ENCODE measurements at places on chromosomes 2 and 18.

DNA sequence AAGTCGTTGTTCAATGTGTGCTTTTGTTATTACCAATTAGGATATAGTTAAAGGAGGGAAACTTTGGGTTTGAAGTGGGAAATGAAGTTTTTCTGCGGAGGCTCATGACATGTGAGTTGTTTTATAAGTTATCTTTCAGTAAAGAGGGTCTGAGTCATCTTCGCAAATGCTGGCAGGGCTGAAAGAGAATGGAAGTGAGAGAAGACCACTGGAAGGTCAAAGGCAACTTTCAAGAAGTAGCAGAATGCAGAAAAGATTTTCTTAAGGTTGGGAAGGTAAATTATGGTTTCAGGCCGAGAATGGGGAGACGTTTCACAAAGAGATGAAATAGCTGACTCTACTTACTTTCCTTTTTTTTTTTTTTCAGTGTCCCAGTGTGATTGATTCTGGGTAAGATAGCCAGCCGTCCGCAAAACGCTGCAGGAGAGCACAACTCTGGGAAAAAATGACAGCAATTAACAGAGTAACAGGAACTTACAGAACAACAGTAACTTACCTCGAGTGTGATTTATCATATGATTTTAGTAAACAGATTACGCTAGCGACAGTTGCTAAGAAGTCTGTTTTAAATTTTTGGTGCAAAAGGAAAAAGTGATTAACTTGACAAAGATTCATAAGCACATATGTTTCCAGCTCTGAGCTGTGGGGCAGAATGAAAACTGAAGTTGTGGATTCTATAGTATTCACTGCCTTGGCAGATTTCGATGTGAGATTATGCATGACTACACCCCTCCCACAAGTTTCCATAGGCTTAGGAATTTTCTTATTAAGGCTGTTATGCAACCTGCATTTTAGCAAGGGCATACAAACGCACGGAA is 46.8 kb upstream of the ACTR3 start:
- peak; percentile 7 for DNase-seq

GRCh38 chr18:61635901-61636528 is 256.8 kb downstream of the RNF152 start:
- peak; percentile 13 for DNase-seq

DNA sequence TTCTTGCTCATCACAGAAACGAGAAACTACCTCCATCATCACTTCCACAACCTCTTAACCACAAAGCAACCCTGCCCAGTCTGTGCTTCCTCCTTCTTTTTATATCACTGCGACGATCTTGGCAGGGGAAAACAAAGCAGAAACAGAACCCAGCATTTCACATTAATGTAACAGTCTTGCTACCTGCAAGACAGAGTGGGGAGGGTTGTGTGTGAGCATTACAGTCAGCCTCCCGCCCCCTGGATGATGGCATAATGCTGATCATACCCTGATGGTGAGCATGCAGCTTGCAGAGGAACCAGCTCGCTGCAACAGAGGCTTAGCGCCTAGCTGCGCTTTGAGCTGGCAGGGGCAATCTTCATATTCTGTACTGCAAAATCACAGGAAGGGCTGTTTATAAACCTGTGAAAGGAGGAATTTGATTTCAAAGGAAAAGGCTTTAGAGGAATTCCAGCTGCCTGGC is 376.1 kb downstream of the IRS1 start:
- DNase-seq: peak; percentile 9

GRCh38 chr2:188865681-188866080 is 108.5 kb upstream of the COL3A1 start:
- DNase-seq: no peak

DNA sequence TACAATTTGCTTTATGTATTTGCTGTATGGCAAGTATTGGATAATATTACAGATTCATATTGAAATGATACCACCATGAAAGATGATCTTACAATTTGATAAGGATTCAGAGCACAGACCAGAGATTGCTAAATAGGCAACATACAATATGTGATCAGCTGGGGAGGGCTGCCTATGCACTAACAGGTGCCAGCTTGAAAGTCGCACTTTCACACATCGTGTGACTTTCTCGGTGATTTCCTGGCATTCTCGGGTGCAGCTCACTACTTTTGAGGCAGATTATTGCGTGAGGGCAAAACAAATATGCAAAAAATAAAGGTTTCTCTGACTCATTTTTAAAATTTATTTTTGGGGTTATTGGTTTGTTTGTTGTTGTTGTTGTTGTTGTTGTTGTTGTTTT is 36.0 kb downstream of the RBMS1 start:
- no peak for DNase-seq

DNA sequence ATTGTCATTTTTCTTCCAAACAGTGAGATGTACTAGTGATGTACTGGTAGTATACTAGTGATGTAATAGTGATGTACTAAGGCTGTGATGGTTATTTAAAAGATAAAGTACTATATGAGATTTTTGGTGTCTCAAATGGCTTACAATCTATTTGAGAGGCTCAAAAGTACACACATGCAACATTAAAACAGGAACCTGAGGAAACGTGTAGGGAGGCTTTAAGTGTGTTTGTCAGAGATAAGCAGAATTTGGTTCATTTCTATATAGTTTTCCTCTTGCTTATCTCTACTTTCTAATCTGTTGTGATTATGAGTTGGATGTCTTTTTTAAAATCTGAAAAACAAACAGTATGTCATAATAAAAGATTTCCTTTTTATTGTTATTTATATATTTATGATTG is 100.9 kb upstream of the SERTAD2 start:
- DNase-seq: no peak

DNA sequence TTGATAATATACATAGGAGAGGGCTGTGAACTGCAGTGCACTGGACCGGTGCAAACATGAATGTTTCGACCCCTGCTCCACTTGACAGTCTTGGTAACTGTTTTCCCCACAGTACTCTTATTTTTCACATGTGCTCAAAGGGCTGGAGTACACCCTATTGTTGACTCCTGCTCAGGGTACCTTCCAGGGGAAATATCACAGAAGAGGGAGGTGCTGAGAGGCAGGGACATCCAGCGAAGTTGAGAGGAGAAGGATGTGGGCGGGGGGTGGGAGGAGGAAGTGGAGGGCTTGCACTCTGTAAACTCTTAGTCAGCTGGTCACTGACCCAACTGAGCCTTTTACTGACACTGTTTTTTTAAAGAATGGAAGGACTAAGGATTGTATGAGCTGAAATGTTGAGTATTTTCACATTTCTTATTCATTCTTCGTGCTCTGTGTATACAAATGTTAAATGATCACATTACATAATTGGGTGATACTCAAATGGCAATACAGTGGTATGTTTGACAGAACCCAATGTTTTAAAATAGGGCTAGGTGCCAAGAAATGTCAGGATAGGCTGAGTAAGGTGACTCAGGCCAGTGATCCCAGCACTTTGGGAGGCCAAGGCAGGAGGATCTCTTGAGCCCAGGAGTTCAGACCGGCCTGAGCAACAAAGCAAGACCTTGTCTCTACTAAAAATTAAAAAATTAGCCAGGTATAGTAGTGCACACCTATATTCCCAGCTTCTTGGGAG is 10.0 kb downstream of the INPP4A start:
- DNase-seq: no peak

DNA sequence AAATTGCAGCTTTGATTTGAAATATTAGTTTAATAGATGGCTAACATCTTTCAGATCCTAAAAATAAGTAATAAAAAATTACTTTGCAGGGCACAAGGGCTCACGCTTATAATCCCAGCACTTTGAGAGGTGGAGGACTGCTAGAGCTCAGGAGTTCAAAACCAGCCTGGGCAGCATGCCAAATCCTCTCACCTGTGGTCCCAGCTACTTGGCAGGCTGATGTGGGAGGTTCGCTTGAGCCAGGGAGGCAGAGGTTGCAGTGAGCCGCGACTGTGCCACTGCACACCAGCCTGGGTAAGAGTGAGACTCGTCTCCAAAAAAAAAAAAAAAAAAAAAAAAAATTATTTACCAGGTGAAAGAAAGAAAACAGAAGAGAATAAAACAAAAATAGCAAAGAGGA is 449.8 kb downstream of the NRXN1 start:
- DNase-seq: peak; percentile 5

- DNase-seq: no peak
These were observed 38.7 kb upstream of the UXS1 start for GRCh38 chr2:106232638-106233349.

DNA sequence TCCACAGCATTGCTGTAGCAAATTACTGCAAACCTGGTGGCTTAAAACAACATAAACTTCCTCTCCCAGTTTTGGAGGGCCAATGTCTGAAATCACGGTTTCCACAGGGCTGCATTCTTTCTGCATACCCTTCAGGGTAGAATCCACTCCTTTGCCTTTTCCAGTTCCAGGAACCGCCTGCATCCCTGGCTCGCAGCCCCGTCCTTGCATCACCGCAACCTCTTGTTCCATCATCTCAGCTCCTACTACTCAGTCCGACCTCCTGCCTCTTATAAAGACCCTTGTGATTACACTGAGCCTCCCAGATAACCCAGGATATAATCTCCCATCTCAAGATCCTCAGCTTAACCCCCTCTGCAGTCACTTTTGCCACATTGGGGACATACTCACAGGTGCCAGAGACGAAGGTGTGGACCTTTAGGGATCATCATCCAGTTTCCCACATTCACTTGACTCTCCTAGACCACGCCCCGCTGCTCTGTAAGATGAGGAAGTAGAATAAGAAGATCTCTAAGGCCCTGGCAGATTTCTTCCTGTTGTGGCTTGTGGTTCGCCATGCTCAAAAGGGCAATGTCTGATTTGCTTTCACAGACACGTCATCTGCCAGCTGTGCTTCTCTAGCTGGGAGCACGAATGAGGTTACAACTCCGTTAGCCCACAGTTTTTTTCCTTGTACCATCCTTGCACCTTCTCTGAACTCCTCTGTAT is 103.6 kb upstream of the AGAP1 start:
- no peak for DNase-seq

GRCh38 chr2:205680067-205680466 is 2.2 kb upstream of the NRP2 start:
- DNase-seq: no peak

DNA sequence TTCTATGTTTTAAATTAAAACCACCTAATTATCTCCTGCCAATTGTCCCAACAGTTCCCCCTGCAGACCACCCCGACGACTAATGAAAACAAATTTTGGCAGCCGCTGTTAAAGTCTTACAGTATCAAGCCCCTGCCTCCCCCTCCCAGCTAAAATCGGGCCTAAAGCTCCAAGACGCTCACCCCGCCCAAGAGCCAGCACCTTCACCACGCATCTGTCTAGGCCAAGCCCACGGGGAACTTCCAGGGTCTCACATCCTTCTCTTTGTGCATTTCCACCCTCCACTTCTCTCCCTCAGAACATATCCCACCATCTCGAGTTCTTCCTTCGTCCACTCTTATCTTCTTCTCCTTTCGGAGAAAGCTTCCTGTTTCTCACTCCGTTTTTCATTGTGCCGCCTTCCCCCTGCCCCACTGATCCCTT is 445 bp downstream of the PRPF40A start:
- no peak for DNase-seq

DNA sequence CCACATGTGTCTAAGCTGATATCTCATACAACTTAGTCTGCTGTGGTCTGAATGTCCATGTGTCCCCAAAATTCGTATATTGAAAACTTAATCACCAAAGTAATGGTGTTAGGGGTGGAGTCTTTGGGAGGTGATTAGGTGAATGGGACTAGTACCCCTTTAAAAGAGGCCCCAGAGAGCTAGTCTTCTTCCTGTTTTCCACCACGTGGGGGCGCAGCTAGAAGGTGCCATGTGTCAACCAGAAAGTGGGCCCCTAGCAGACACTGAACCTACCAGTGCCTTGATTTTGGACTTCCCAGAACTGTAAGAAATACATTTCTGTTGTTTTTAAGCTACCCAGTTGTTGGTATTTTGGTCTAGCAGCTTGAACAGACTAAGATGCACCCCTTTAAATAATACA is 86.6 kb downstream of the ASB1 start:
- DNase-seq: no peak

GRCh38 chr2:96547203-96547641 is 10.7 kb downstream of the ARID5A start:
- DNase-seq: no peak

- DNase-seq: no peak
These were observed 11.4 kb downstream of the OSGEPL1 start for GRCh38 chr2:189751080-189751658.

GRCh38 chr18:22213333-22213973 is 44.1 kb downstream of the GATA6 start:
- no peak for DNase-seq

- DNase-seq: no peak
These were observed 496.9 kb upstream of the TNP1 start for GRCh38 chr2:217356781-217357180.

GRCh38 chr2:233101816-233102215 is 41.7 kb downstream of the INPP5D start:
- no peak for DNase-seq

GRCh38 chr2:10316336-10316735 is 13.6 kb downstream of the HPCAL1 start:
- no peak for DNase-seq

Data from amygdala (tissue), 56 donors.